ENCODE measurements at places on chromosomes 5 and 9. TPM values are rescaled to one million over a fixed set of nuclear protein-coding genes. Genes with fewer than 3 reads are reported as not detected.

DNA sequence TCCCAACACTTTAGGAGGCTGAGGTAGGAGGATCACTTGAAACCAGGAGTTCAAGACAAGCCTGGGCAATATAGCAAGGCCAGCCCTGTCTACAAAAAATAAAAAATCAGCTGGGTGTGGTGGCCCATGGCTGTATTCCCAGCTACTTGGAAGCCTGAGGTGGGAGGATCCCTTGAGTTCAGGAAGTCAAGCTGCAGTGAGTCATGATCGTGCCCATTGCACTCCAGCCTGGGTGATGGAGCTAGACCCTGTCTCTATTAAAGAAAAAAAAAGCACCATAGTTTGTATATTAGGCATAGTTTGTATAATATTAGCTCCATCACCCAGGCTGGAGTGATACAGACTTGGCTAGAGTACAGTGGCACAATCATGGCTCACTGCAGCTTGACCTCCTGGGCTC, 9.6 kb upstream of the NME5 start:
- DNase-seq: no peak

DTWD2 gene
- 12.4 TPM for total RNA-seq

- DNase-seq: no peak
These were observed 137.6 kb downstream of the CCDC192 start for GRCh38 chr5:127840809-127841208.

TOR4A gene
- 23.8 TPM for total RNA-seq
